ENCODE measurements at places on chromosomes 13 and 19.

DNA sequence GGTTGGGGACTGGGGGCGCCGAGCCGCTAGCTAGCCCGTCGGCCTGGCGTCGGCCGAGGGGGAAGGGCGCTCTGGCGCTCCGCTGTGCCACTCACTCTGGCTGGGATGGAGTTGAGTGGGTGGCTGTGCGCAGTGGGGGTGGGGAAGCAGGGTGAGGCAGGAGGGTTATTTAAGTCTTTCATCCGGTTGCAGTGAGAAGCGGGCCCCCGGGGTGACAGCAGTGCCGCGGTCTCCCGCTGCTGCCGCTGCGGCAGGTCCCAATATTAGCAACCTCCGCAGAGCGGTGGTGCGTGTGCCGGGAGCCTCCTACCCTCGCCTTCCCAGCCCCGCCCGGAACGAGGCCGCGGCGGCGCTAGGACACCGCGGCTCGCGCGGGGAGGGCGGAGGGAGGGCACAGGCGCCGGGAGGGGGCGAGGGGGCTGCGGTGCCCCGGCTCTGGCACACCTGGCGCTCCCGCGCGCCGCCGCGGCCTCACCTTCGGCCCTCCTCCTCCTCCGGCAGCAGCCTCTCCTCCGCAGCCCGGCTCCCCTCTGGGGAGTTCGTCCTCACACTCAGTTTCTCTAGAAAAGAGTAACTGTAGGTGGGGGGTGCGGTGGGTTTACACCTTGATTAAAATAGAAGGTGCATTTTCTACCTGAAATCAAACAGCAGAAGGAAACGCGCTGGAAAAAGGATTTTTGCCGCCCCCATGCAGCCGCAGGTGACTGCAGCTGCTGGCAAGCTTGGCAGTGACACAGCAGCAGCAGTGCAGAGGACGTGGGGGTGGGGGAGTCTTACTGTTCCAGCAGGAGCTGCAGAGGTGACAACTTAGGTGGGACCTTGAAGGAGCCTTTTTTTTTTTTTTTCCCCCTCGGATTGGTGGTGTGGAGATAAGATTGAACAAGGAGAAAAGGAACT lies 4.5 kb downstream of the FGF9 start:
- no peak for DNase-seq

- no peak for DNase-seq
These were observed 18.9 kb downstream of the MYO1F start for GRCh38 chr19:8558325-8558724.

GRCh38 chr13:107713314-107713713 lies 502.0 kb downstream of the LIG4 start:
- DNase-seq, result no peak

DNA sequence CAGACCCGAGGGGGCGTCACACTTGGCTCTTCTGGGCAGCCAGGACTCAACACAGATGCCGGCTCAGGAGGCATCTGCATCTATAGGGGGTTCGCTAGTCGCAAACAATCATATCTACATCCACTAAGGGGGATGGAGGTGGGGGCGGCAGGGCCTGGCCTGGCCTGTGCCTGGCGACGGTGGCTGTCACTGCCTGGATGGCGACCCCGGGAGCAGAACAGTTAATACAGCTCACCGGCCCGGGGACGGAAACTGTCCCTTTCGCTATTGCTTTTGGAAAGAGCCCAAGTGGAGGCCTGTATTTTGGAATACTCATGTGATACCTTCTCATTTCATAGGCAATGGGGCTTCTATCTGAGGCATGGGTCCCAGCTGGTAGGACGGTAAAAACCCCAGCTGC lies 17.7 kb downstream of the SGTA start:
- no peak for DNase-seq

DNA sequence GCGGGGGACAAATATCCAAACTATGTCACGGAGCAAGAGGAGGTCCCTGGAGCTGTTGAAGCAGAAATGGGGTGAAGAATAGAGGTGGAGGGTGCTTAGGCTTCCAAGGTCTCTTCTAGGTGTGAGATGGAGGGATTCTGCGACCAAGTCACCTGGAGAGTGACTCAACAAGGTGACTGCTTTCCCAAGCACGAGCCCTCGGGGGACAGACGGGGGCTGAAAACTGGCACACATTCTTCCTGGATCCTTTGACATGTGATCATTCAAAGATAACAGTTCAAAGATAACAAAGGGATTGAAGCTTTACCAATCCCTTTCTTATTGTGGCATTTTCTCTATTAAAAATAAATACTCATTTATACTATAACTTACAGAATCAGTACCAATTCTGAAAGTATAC lies 2.2 kb upstream of the TEX101 start:
- DNase-seq, result no peak

DNA sequence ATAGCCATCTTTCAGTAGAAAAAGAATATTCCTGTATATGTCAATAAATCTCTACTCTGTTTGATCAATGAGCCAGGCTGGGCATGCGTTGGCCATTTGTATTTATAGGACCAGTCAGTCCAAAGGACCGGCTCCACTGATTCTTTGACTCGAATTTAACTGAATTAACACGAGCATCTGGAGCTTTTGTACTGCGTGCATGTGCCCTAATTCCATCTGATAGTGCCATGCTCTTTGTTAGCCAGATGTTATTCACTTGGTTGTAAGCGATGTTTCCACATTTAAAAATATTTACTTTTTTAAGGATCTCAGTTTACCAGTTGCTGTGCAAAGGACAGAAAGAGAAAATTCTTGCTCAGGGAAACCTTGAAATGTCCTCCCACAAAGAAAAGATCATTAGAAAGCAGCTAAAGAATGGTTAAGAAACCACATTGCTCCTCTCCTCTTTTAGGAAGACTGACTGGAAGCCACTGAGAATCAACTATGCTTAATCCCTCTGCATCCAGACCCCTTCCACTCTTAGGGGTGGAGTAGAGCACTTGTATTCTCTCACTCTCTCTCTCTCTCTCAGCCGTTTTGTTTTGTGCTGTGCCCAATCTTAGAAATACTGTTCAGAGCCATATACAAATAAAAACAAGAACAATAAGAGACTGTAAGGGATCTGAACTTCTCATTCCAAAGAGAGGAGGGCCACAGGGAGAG lies 165.8 kb downstream of the DCLK1 start:
- no peak for DNase-seq
